ENCODE measurements at places on chromosomes 3 and 15. TPM values are rescaled to one million over a fixed set of nuclear protein-coding genes. Genes with fewer than 3 reads are reported as not detected.

DNA sequence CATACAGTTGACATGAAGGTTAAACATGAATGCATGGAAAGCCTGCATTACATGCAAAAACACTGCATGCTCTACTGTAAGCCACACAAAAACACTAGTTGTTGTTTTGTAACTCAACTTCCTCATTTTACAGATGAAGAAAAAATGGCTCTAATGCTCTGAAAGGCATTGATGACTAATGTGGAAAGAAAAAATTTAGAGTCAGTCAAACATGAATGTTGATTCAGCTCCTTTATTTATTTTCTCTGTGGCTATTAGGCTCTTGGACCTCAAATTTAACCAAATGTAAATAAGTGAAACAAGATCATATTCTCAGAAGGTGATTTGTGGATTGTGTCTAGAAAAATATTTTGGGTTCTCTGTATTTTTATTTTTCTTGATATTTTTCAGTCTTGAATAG is 336.7 kb upstream of the ZNF717 start:
- H3K27ac ChIP-seq = no peak overlapping the region
- no peaks in the 10 kb centered on the region for H3K36me3 ChIP-seq
- no peak for DNase-seq
- no peaks in the 10 kb centered on the region for H3K4me1 ChIP-seq
- no peaks in the 10 kb centered on the region for H3K27me3 ChIP-seq

DNA sequence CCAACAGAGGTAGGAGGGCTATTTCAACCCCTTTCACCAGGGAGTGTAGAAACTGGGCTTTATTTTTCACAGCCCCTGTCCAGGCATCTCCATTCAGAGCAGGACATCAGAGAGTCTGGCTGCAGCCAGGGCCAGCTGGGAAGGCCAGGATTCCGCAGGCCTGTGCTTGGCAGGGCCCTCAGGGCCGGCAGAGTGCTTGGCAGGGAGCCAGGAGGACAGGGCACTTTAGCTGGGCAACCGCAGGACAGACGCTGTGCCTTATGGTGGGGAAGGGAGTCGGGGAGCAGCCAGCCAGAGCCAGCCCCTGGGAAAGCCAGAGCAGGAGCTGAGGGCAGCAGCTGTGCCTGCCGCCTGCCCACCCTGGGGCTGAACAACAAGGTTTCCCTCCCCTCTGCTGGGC is 34.5 kb upstream of the IQCF6 start:
- H3K27ac ChIP-seq = no peak overlapping the region
- no peaks in the 10 kb centered on the region for H3K4me1 ChIP-seq
- DNase-seq = no peak
- H3K27me3 ChIP-seq = peaks cover 2% of the 10 kb centered on the region
- no peaks in the 10 kb centered on the region for H3K36me3 ChIP-seq
- H3K4me3 ChIP-seq = no peak overlapping the region

Gene LEKR1
- 0.99 TPM for total RNA-seq

Gene SLC22A13
- total RNA-seq = 0.76 TPM

DNA sequence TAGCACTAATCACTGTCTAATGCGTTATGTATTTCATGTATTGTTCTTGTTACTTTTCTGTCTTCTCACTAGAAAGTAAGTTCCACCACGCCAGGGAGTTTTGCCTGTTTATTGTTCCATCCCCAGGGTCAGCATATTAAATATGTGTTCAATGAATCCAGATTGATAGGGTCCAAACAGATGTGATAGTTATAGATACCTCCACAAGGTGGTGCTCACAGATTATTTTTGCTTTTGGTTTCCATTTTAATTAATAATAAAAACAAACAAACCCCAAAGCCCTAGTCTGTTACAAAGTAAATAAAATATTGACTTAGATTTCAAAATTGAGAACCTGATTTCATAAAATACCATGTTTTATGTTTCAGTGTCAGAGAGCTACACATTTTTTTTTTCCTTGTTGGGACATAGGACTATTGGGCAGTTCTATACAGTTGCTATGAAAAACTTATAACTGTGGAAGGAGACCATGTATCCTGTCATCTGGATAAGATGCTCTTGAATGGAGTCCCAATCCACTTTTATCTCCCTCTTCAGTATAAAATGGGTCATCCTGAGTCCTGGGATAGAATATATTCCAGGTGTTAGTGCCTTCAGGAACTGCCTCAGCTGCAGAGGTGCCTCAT is 12.4 kb downstream of the OTOL1 start:
- no peak overlapping the region for H3K27ac ChIP-seq
- no peaks in the 10 kb centered on the region for H3K36me3 ChIP-seq
- H3K4me1 ChIP-seq = no peaks in the 10 kb centered on the region
- no peaks in the 10 kb centered on the region for H3K27me3 ChIP-seq
- DNase-seq = no peak

GRCh38 chr3:183061391-183062172 is 37.7 kb downstream of the MCCC1 start:
- H3K27me3 ChIP-seq = no peaks in the 10 kb centered on the region
- no peaks in the 10 kb centered on the region for H3K4me1 ChIP-seq
- no peak for DNase-seq
- no peak overlapping the region for H3K27ac ChIP-seq
- H3K36me3 ChIP-seq = peaks cover 4% of the 10 kb centered on the region
- H3K4me3 ChIP-seq = no peak overlapping the region

GRCh38 chr3:125048282-125048681 is 7.5 kb downstream of the HEG1 start:
- H3K27ac ChIP-seq = no peak overlapping the region
- H3K27me3 ChIP-seq = no peaks in the 10 kb centered on the region
- H3K4me1 ChIP-seq = peaks cover 29% of the 10 kb centered on the region
- no peak for DNase-seq

Gene CHRD
- total RNA-seq = not detected

- H3K27me3 ChIP-seq = no peaks in the 10 kb centered on the region
- peaks cover 65% of the 10 kb centered on the region for H3K4me1 ChIP-seq
- H3K36me3 ChIP-seq = peaks cover 19% of the 10 kb centered on the region
- peak overlapping the region; percentile 29 for H3K4me3 ChIP-seq
- DNase-seq = no peak
- H3K27ac ChIP-seq = no peak overlapping the region
Observed at GRCh38 chr15:72482275-72482674, 8.1 kb downstream of the ARIH1 start.

GRCh38 chr3:196969660-196970546 is 1.3 kb upstream of the PIGZ start:
- H3K4me3 ChIP-seq = no peak overlapping the region
- no peak overlapping the region for H3K27ac ChIP-seq
- DNase-seq = peak; percentile 58
- H3K36me3 ChIP-seq = no peaks in the 10 kb centered on the region

DNA sequence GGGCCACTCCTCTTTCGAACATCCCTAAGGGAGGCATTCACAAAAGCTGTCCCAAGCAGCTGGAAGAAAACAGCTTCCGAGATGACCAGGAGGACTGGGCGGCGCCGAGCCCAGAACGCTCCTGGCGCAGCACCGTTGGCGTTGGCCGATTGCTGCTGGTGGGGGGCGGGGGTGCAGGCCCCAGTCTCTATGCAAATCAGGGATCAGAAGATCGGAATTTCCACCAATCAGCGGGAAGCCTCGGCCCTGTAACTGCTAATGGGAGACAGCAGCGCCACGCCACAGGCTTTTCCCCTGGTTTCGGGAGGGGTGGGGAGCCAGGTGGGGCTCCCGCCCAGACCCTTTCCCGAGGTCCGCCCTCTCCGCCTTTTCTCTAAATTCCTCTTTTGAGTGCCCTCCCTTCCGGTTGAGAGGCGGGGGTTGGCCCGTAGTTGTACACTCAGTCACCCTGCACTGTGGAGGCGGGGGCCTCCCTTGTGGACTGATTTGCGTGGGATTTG is 27.0 kb downstream of the HMCES start:
- no peak overlapping the region for H3K4me3 ChIP-seq
- DNase-seq = peak; percentile 25
- peak overlapping the region; percentile 37 for H3K27ac ChIP-seq
- H3K4me1 ChIP-seq = peaks cover 8% of the 10 kb centered on the region
- no peaks in the 10 kb centered on the region for H3K27me3 ChIP-seq

Gene PRR23E
- not detected for total RNA-seq

- DNase-seq = no peak
- no peak overlapping the region for H3K27ac ChIP-seq
- no peaks in the 10 kb centered on the region for H3K4me1 ChIP-seq
- H3K27me3 ChIP-seq = no peaks in the 10 kb centered on the region
- no peak overlapping the region for H3K4me3 ChIP-seq
Observed at GRCh38 chr15:94162939-94163338, 68.4 kb upstream of the MCTP2 start.

Gene SYNM
- total RNA-seq = 1.8 TPM

Gene GRK7
- total RNA-seq = not detected

- H3K27me3 ChIP-seq = no peaks in the 10 kb centered on the region
- no peaks in the 10 kb centered on the region for H3K4me1 ChIP-seq
- no peak overlapping the region for H3K27ac ChIP-seq
- H3K36me3 ChIP-seq = peaks cover 71% of the 10 kb centered on the region
- H3K4me3 ChIP-seq = no peak overlapping the region
- no peak for DNase-seq
Observed at GRCh38 chr3:53238886-53239285, 16.9 kb downstream of the TKT start.

Gene RCN2
- total RNA-seq = 17.3 TPM

Gene APOD
- total RNA-seq = not detected

Gene REC114
- not detected for total RNA-seq

Gene ASB14
- total RNA-seq = not detected

Gene OIP5
- 0.96 TPM for total RNA-seq

- H3K4me1 ChIP-seq = no peaks in the 10 kb centered on the region
- DNase-seq = no peak
- peaks cover 23% of the 10 kb centered on the region for H3K36me3 ChIP-seq
- no peak overlapping the region for H3K4me3 ChIP-seq
- no peaks in the 10 kb centered on the region for H3K27me3 ChIP-seq
Observed at GRCh38 chr3:37387462-37387861, 213.1 kb upstream of the LRRFIP2 start.

DNA sequence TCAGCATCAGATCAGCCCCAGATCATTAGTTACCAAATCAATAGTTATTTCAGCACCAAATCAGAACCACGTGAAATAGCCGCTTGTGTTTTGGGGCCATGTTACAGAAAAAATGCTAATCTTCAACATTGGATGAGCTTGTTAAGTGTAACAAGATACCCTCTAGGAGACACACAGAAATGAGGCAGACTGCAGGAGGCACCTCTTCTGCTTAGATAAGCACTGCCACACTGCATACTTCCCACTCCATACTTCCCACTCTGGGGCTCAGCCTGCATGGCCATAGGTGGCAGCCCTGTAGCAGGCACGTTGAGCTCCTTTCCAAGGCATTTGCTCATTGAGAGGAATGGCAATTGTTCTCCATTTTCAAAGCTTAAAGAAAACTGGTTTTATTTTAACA is 73.3 kb downstream of the CHCHD6 start:
- H3K27me3 ChIP-seq = no peaks in the 10 kb centered on the region
- no peaks in the 10 kb centered on the region for H3K36me3 ChIP-seq
- H3K4me1 ChIP-seq = no peaks in the 10 kb centered on the region

Gene SERPINI2
- total RNA-seq = not detected

DNA sequence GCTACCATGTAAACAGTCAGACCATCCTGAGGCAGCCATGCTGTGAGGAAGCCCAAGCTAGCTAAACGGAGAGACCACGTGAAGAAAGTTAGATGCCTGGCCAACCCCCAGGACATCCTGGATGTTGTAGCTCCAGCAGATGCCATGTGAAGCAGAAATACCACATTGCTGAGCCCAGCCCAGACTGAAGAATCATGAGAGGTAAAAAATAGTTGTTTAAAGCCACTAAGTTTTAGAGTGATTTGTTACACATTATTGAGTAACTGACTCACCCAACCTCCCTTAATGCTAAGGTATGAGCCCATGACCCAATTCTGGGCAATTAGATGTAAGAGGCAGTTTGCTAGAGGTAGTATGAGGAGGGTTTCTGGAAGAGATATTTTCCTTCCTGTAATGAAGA is 200.5 kb downstream of the THRB start:
- no peak overlapping the region for H3K4me3 ChIP-seq
- no peak for DNase-seq
- H3K4me1 ChIP-seq = no peaks in the 10 kb centered on the region
- no peaks in the 10 kb centered on the region for H3K36me3 ChIP-seq
- no peaks in the 10 kb centered on the region for H3K27me3 ChIP-seq
- no peak overlapping the region for H3K27ac ChIP-seq

GRCh38 chr3:84223512-84223911 is 735.3 kb upstream of the CADM2 start:
- H3K4me1 ChIP-seq = no peaks in the 10 kb centered on the region
- DNase-seq = no peak
- no peaks in the 10 kb centered on the region for H3K27me3 ChIP-seq
- no peak overlapping the region for H3K27ac ChIP-seq

- H3K27me3 ChIP-seq = peaks cover 2% of the 10 kb centered on the region
- no peaks in the 10 kb centered on the region for H3K4me1 ChIP-seq
- H3K27ac ChIP-seq = no peak overlapping the region
- no peak for DNase-seq
Observed at GRCh38 chr3:139252719-139253118, 91.1 kb upstream of the MRPS22 start.

GRCh38 chr15:73918784-73919183 is 7.5 kb upstream of the LOXL1 start:
- peaks cover 25% of the 10 kb centered on the region for H3K4me1 ChIP-seq
- H3K36me3 ChIP-seq = peaks cover 13% of the 10 kb centered on the region

DNA sequence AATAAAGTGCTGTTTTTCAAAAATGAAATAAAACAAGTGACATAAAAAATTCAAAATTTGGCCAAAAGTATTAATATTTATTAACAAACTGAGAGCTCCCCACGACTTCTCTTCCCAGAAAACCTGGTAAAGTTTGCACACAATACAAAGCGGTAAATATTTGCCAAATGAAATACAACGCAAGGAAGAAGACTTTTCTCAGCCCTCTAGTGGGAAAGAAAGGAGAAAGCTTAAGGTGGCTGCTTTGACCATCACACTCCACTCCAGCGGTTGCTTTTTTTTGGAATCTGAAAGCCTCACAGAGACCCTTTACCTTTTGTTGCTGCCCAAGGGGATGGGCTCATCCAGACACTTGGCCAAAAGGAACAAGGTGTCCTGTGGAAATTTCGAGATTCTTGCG is 1.1 kb upstream of the GK5 start:
- H3K4me3 ChIP-seq = peak overlapping the region; percentile 24
- no peaks in the 10 kb centered on the region for H3K36me3 ChIP-seq
- no peaks in the 10 kb centered on the region for H3K27me3 ChIP-seq
- no peak overlapping the region for H3K27ac ChIP-seq
- no peak for DNase-seq

Gene MEGF11
- not detected for total RNA-seq

DNA sequence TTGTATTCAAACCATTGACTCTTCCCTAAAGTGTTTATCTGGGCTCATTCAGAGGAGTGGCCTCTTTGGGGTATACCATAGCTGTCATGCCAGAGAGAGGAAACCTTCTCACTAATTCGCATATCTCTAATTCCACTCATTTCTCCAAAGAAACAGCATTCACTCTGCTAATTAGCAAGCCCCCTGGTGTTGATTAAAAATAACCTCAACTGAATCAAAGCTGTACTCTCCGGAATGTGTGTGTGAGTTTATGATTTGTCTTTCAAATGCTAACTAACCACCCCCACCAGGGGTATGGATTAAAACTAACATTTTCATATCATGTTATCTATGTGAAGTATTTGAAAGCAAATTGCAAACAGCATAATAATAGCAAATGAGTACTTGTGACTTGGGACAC is 45.5 kb downstream of the PAQR5 start:
- no peak overlapping the region for H3K4me3 ChIP-seq
- H3K4me1 ChIP-seq = no peaks in the 10 kb centered on the region
- H3K27me3 ChIP-seq = no peaks in the 10 kb centered on the region
- H3K36me3 ChIP-seq = no peaks in the 10 kb centered on the region

Gene SLC6A1
- not detected for total RNA-seq

Gene AMT
- total RNA-seq = 13.3 TPM

Gene CAMP
- not detected for total RNA-seq

Gene RASGRP1
- total RNA-seq = 216 TPM

Gene CCDC54
- total RNA-seq = not detected

GRCh38 chr3:184716622-184717398 is 4.9 kb upstream of the MAGEF1 start:
- no peaks in the 10 kb centered on the region for H3K27me3 ChIP-seq
- no peak overlapping the region for H3K4me3 ChIP-seq
- no peak overlapping the region for H3K27ac ChIP-seq
- no peaks in the 10 kb centered on the region for H3K36me3 ChIP-seq
- peaks cover 6% of the 10 kb centered on the region for H3K4me1 ChIP-seq

Measured in CD4-positive, CD25-positive, alpha-beta regulatory T cell (primary cell).